ENCODE measurements at places on chromosomes 5 and 9.

- no peak for DNase-seq
These were observed 48.6 kb upstream of the SHB start for GRCh38 chr9:38117651-38118050.

- no peak for DNase-seq
These were observed 51.2 kb downstream of the SGCD start for GRCh38 chr5:156378159-156378558.

DNA sequence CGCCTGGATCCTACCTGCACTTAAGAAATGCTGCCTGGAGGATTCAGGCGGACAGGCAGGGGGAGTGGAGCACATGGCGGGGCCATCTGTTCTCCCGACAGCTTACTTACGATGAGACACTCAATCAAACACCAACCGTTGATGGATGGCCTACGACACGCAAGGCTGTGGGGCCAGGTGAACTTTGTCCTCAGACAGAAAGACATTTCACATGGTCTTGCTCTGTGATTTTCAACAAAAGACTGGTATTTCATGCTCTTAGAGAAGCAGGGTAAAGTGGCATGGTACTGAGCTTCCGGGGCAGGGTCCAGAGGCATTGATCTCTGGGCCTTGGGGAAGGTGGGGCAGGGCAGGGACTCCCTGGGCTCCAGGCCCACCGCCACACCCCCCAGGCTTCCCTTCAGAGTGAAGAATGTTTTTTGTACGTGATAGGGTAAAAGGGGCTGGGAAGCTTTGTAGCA is 9.1 kb upstream of the OLFM1 start:
- DNase-seq: no peak

GRCh38 chr9:38017149-38017884 is 51.7 kb downstream of the SHB start:
- DNase-seq: no peak

DNA sequence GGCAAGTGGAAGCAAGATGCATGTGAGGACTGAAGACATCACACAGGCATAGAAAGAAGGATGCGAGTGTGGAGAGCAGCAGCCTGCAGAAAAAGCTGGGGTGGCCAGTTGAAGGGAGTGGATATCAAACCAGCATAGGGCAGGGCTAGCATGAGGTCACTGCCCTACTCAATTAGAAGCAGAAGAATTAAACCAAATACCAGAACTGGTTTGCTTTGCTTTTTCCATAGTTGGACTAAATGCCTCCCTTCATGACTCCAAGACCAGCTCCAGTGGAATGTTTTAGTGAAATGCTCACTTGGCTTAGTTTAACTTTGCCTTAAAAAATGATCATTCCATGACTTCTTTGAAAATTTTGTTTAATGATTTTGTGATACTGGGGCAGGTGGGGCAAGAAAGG is 45.8 kb downstream of the TMEM167A start:
- DNase-seq: no peak

GRCh38 chr5:154200221-154200620 is 9.7 kb downstream of the GALNT10 start:
- no peak for DNase-seq
